ENCODE measurements at places on chromosomes 2 and 18.

DNA sequence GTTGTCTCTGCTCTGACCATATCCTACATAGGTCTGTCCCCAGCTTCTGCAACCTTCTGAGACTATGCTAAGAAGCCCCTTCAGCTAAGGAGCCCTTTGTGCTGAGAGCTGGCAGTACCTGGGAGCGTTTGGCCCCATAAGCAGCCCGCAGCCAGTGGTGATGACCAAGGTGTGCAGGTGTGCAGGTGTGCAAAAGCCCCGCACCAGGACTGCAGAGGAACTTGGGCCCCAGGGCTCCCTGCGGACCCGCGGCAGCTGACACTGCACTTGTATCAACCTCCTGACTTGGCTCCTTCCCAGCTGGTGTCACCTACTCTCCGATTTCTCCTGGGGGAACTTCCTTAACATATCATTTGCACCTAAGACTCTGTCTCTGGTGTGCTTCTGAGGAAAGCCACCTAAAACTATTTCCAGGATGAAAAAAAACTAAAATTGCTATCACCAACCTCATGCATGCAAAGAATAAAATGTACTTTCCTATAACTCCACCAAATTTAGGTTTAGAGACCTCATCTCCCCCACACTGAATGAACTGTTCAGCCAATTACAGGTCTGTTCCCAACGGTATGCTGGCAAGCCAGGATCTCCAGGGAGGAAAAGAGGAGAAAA, 16.1 kb upstream of the GNAL start:
- DNase-seq = no peak

DNA sequence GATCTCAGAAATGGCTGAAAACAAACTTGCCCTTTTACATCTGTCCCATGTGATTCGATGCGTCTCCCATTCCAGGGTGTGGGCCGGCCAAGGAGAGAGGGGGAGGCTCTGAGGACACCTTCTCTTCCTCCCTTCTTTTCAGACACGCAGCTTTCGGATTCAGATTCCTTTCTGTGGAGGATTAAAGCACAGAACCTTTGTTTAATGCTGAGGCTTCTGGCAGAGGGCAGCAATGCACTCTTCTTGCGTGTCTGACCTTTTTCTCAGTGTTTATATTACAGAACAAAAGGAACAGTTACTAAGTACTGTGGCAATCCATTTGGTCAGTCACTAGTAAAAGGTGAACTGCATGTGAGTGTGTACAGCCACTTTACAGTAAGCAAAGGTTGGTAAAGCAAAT, 268.9 kb upstream of the CCDC68 start:
- no peak for DNase-seq

DNA sequence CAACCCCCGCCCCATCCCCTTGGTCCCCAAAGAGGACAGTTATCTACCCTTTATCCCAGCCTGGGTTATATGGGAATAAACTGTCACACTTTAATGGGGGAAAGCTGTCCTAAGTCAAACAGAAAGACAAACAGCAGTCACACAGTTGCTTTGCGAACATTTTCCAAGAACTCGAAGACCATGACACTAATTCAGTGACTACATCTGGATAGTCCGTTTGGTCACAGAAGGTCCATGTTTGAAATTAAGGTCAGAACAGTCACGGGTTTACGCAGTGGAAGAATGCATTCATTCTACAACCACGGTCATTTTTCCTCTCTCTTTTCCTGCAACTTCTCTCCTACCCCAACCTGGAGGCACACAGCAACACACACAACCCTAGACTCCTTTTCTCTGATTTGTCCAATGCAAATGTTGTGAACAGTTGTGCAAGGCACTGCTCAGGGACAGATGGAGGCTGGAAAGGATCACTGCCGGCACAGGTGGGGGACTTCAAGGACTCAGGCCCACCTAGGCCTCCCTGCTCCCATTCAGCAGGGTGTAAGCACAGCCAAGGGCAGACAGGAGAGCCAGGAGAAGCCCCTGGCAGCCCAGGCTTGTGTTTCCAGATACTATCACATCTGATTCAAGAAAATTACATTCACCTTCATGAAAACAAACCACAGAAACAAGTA, 39.9 kb downstream of the ZNF516 start:
- peak; percentile 14 for DNase-seq

DNA sequence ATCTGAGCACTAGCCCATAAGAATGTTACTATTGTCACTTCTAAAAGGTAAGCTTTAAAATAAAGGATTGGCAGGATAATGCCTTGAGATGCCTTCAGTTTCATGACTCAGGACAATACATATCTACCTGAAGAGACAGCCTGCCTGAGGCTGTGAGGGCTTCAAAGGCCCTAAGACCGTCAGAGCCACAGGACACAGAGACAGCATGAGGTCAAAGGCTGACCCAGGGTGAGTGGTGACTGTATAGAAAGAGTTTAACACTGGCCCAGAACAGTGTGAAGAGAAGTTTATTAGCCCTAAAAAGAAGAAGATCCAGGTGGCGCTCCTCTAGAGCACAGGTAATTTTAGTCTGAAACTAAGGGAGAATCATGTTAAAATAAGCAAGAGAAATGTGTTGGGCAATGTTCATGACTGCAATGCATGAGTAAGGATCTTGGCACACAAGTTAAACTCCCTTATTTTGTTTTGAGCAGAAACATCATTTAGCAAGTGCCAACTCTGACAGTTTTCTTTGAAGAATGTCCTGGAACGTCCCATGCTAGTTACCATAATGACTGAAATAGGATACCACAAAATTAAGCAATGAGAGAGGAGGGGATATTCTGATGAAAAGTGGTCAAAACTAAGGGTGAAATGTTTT, 78.1 kb upstream of the FAM110C start:
- no peak for DNase-seq

DNA sequence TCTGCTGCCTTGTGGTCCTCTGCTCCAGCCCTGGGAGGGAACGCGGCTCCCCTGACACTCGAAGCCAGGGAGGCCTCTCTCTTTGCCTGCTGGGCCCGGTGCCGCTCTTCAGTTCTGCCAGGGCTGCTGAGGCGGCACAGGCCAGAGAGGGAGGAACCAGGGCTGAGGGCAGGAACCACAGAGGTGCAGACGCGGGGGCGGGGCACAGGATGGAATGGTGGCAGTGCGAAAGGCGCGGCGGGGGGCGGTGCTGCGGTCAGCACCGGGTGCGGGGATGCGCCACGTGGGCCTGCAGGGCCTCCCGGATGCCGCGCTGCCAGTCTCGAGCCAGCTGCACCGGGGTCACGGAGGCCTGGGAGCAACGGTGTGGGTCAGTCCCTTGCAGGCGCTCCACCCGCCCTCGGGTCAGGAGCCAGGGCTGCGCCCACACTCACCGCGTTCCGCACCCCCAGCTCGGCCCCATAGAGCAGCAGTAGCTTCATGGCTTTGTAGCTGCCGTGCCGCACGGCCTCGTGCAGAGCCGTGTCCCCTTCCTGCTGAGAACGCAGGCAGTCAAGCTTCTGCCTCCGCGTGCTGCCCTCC, 4.4 kb downstream of the ANKRD23 start:
- peak; percentile 51 for DNase-seq

DNA sequence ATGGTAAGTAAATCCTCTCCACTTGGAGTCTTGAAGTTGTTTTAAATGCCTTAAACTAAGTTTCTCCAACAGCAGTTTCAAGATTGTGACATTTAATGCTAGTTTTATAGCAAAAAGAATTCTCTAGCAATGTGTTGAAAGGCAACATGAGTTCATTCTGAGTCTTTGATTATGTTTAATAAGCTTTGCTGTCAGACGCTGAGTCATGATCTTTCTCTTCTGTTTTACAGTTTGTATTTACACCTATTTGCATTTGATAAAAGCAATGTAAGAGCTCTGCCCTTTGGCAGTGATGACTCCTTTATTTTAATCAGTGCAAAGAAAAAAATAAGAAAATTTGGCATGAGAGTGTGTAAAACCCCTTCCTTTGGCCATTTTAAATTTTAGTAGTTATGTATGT, 497.7 kb downstream of the STK39 start:
- DNase-seq = no peak

- no peak for DNase-seq
Measured at GRCh38 chr2:186909095-186909494, 60.1 kb upstream of the ZSWIM2 start.

- DNase-seq = peak; percentile 80
Measured at GRCh38 chr2:12716032-12716281, 779 bp upstream of the TRIB2 start.

GRCh38 chr2:144088863-144089262, 431.1 kb downstream of the ZEB2 start:
- DNase-seq = no peak

GRCh38 chr2:134739236-134739878, 20.6 kb upstream of the TMEM163 start:
- no peak for DNase-seq

GRCh38 chr18:50405582-50406271, 30.9 kb downstream of the SKA1 start:
- DNase-seq = no peak

DNA sequence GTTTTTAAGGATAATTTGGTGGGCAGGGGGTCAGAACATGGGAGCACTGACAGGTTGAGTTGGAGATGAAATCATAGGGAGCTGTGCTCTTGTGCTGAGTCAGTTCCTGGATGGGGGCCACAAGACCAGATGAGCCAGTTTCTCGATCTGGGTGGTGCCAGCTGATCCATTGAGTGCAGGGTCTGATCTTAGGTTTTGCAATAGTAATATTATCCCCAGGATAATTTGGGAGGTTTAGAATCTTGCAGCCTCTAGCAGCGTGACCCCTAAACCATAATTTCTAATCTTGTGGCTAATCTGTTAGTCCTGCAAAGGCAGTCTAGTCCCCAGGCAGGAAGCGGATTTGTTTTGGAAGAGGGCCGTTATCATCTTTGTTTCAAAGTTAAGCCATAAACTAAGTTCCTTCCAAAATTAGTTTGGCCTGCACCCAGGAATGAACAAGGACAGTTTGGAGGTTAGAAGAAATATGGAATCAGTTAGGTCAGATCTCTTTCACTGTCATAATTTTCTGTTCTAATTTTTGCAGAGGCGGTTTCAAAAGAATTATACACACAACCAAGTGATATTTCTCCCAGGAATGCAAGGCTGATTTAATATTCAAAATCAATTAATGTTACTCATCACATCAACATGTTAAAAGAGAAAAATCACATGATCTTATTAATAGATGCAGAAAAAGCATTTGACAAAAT, 23.0 kb downstream of the DBI start:
- peak; percentile 36 for DNase-seq

- DNase-seq = no peak
Measured at GRCh38 chr18:26215247-26215970, 10.8 kb upstream of the TAF4B start.

GRCh38 chr2:222193328-222193983, 105.3 kb downstream of the PAX3 start:
- DNase-seq = no peak

GRCh38 chr18:59282341-59282740, 9.1 kb upstream of the RAX start:
- no peak for DNase-seq

DNA sequence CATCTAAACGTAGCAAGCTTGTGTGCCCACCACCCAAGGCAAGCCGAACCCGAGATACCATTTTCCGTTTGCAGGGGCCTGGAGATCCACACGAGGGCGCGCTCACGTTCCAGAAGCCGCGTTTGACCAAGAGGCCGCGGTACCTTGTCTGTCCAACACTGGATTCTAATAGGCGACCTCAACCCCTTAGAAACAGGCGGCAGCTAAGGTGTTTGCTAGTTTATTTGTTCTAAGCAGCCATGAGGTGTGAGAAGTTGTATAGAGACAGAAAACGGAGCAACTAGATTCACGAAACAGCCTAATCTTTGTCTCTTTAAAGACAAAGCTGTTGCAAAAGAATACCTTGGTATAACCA, 4.2 kb downstream of the HOXD11 start:
- DNase-seq = peak; percentile 83

- no peak for DNase-seq
Measured at GRCh38 chr2:62812921-62813825, 107.7 kb downstream of the EHBP1 start.

DNA sequence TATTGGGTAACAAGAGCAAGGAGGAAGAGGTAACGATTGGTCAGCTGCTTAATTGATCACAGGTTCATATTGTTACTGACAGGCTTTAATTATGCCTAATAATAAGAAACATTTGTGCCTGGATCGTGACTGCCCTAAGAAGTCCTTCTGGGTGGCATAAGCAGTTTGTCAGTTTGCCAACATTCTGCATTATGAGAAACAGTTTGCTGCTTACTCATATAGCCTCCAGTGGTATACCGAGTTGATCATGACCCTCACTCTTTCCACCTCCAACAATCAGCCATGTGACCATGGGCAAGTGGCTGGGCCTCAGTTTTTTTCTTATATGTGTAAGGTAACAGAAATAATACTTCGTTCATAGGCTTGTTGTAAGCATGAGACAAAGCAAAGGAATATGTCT, 96.6 kb upstream of the CABLES1 start:
- no peak for DNase-seq

- DNase-seq = no peak
Measured at GRCh38 chr18:34251919-34252318, 27.2 kb upstream of the NOL4 start.

DNA sequence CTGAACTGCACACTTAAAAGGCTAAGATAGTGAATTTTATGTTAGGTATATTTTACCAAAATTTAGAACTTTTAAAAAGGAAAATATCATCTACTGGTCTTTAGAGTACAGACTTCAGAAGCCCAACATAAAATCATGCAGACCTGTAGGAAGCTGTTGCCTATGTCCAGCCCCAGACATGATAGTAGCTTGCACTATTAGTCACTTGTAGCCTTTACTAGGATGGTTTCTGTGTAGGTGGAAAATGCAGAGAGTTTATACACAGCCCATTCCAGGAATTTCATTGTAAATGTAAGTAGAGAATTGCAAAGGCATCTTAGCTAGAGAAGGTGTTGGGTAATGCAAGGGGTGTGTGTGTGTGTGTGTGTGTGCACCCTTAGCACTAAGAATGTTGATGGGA, 640.2 kb downstream of the RNF144A start:
- no peak for DNase-seq

DNA sequence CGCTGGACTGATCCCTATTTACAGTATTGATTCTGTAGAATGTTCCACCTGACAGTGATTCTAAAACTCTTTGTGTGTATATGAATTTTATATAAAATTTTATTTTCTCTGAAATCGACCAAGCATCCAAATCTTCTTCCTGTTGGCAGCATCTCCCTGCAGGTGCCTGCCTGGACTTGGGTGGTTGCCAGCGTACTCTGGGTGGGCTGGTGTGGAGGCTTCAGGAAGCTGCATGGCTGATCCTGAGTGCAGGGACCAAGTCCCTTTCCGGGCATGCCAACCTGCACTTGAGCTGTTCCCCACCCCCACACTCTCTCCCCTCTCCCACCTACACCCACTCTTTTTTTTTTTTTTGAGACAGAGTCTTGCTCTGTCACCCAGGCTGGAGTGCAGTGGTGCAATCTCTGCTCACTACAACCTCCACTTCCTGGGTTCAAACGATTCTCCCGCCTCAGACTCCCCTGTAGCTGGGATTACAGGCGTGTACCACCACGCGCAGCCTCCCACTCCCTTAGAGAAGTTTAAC, 53.2 kb upstream of the ALKAL2 start:
- DNase-seq = no peak

GRCh38 chr2:72755647-72756423, 70.0 kb downstream of the EXOC6B start:
- peak; percentile 75 for DNase-seq

DNA sequence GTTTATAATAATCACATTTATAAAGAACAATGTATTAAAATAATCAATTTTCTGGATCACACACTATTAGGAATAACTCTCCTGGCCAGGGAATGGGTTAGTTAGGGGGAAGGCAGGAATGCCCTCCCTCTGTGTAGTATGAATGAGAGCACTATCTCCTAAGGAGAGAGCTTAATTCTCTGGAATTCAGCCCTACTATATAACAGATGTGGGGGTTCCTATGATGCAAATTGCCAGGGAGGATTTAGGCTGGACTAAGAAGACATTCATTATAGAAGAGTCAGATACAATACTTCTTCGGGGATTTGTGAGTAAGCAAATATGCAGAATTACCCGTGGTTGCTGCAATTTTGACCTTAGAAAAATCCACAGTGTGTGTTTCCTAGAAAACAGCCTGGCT, 250.1 kb upstream of the VRK2 start:
- no peak for DNase-seq
